Activated B cell treated with CpG ODN at 0.5 μM for 24 hours (primary cell): ENCODE measurements at places on chromosomes 3 and 15. TPM values are rescaled to one million over a fixed set of nuclear protein-coding genes. Genes with fewer than 3 reads are reported as not detected.

- DNase-seq, result no peak
These were observed 239.9 kb upstream of the TBC1D5 start for GRCh38 chr3:17982211-17982880.

DNA sequence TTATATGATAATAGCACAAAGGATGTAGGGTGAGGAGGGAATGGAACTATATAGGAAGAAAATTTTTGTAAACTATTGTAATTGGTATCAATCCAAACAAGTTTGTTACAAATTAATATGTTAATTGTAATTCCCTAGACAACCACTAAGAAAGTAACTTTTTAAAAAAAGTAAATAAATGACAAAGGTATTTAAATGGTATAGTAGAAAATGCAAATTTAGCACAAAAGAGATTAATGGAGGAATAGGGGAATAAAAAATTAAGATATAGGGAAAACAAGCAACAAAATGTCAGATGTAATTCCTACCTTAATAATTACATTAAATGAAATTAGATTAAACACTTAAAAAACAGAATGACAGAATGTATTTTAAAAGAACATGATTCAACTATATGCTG lies 60.3 kb downstream of the TIMP4 start:
- no peak for DNase-seq

- DNase-seq, result no peak
These were observed 190.3 kb downstream of the WNT5A start for GRCh38 chr3:55296791-55297190.

DPPA2 gene
- total RNA-seq, result not detected in 2 replicates

GRCh38 chr3:142929109-142929508 lies 34.4 kb downstream of the PAQR9 start:
- DNase-seq, result no peak

GRCh38 chr3:66934041-66934440 lies 64.1 kb upstream of the KBTBD8 start:
- no peak for DNase-seq

DNA sequence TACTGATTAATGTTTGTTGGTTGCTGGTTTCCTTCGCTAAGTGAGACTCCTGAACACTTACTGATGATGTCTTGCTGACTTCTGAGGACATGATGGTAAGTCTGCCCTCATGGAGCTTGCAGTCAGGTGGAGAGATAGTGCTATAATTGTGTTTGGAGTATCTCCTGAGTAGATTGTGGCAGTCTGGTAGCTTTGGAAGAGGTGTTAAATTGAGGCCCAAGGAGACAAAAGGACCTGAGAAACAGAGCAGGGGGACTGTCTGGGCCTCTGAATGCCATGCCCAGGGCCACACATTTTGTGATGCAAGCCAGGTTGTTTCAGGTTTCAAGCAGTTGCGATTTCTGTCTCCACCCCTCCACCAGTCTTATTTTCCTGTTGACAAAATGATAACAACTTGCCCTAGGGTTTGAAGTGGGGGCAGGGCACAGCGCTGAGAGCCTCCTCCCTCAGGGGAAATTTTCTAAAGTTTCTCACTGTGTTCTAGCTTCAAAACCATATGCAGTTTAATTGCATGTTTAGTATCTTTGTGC lies 16.7 kb downstream of the SMAD3 start:
- DNase-seq, result no peak

DNA sequence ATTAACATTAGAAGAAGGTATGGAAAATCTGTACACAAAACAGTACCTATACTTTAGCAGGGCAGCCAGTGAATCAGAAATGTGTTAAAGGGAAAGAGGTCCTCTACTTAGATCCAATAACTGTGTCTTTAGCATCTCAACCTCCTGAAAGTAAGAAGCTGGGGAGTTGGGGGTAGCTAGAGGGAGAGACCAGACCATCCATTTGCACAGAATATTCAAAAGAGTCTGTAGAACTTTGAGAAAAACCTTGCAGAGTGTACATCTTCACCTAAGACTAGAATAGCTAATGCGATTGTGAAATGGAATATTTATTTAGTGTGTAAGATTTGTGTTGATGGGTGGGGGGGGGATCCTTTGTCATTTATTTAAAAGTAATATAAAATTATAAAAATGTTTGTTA lies 124.8 kb downstream of the RBPMS2 start:
- no peak for DNase-seq

- DNase-seq, result peak; percentile 32
These were observed 64.8 kb downstream of the BOC start for GRCh38 chr3:113275929-113276750.
